ENCODE measurements at places on chromosomes 3 and 15.

DNA sequence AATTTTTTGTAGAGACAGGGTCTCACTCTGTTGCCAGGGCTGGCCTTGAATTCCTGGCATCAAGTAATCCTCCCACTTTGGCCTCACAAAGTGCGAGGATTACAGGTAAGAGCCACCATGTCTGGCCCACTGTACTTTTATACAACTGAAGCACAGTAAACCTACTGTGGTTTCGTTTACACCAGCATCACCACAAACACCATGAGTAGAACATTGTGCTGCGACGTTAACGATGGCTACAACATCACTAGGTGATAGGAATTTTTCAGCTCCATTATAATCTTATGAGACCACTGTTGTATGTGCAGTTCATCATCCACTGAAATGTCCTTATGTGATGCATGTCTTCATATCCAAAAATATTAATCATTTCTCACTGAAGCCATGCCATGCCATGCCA is 11.7 kb downstream of the CTNNB1 start:
- no peak overlapping the region for H3K27ac ChIP-seq
- peaks cover 1% of the 10 kb centered on the region for H3K4me1 ChIP-seq
- H3K36me3 ChIP-seq: no peaks in the 10 kb centered on the region
- DNase-seq: no peak

GRCh38 chr3:9399337-9399703 is 1.9 kb downstream of the SETD5 start:
- H3K4me3 ChIP-seq: no peak overlapping the region
- H3K4me1 ChIP-seq: peaks cover 4% of the 10 kb centered on the region
- DNase-seq: no peak

DNA sequence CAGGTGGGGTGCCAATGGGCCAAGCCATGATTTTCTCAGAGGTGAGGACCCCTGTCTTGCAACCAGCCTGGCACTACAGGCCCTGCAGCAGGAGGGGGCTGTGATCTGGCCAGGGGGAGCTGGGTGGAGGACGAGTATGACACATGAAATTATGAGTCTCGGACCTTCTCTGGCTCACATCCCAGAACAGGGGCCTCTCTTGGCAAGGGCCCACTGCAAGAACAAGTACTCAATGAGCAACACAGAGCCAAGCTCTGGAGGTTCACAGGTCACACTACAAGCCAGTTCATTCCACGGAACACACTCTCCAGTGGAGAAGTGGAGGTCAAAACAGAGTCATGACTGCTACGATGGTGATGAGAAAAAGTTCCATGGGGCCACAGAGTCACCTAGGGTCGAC is 28.3 kb downstream of the CCDC32 start:
- DNase-seq: no peak
- H3K27me3 ChIP-seq: no peaks in the 10 kb centered on the region
- no peaks in the 10 kb centered on the region for H3K4me1 ChIP-seq
- no peak overlapping the region for H3K27ac ChIP-seq

DNA sequence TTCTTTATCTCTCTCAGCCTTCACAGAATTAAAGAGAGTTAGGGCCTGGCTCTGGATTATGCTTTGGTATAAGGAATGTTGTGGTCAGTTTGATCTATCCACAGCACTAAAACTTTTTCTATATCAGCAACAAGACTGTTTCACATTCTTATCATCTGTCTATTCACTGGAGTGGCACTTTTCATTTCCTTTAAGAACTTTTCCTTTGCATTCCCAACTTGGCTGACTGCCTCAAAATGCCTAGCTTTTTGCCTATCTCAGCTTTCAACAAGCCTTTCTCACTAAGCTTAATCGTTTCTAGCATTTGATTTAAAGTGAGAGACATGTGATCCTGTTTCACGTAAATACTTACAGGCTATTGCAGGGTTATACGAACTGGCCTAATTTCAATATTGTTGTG is 471.8 kb downstream of the GBE1 start:
- no peak for DNase-seq
- peak overlapping the region; percentile 80 for H3K27ac ChIP-seq
- no peaks in the 10 kb centered on the region for H3K27me3 ChIP-seq
- no peaks in the 10 kb centered on the region for H3K36me3 ChIP-seq
- no peak overlapping the region for H3K4me3 ChIP-seq
- no peaks in the 10 kb centered on the region for H3K4me1 ChIP-seq

DNA sequence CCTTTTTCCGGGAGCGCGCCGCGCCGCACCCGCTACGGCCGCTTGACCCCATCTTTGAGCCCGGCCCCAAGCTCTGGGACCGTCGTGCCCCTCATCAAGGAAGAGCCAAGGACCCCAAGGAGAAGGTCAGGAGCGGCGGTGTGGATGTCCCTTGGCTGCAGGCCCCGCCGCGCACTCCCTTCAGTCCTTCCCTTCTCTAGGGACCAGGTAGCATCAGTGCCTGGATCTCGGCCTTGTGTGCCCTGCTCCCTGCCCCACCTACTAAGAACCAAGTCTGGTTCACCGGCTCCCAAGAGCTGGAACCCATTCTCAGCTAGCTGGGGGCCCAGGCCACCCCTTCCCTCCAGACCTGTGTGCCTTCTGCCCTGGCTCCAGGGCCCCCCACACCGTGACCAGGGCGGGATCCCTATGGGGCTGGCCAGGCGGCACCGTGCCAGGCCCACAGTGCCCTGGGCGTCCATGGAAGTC is 69.3 kb upstream of the CGNL1 start:
- no peak for DNase-seq
- no peaks in the 10 kb centered on the region for H3K27me3 ChIP-seq

DNA sequence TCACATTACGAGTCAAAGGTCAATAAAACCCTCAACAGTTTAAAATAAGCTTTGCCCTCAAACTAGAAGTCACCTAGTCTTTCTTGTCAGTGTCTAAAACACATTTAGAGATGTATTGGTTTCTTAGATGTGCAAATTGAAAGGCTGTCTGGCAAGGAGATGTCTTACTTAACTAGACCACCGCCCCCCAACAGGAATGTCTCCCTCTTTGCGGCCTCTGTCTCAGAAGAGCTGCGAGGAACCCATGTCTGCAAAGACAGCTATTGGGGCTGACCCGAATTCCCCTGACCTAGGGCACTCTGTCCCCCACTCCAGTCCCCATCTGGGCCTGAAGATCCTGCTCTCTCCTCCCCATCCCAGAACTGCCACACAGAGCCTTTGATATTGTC is 46.3 kb downstream of the ZIC4 start:
- no peak overlapping the region for H3K4me3 ChIP-seq
- DNase-seq: no peak
- H3K27ac ChIP-seq: no peak overlapping the region
- H3K4me1 ChIP-seq: peaks cover 8% of the 10 kb centered on the region
- no peaks in the 10 kb centered on the region for H3K36me3 ChIP-seq
- peaks cover 84% of the 10 kb centered on the region for H3K27me3 ChIP-seq

DNA sequence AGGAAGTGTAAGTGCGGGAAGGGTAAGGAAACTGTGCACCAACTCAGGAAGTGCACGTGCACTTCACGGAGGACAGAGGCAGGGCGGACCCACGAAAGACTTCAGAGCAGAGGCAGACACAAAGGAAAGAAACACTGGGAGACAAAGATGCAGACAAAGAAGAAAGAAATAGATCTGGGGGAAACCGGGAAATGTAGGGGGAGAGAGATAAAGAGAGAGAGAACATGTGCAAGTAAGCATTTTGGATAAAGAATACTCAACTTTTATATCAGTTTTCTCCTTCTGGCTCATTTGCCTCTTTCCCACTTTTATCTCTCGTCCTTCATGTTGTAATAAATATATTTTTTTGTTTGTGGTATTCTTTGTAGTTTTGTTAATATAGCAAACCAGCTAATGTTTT is 204.2 kb downstream of the WDR72 start:
- H3K36me3 ChIP-seq: no peaks in the 10 kb centered on the region
- no peak for DNase-seq
- no peak overlapping the region for H3K4me3 ChIP-seq

GRCh38 chr3:154125378-154126030 is 4.3 kb downstream of the ARHGEF26 start:
- H3K27me3 ChIP-seq: no peaks in the 10 kb centered on the region
- DNase-seq: no peak
- H3K36me3 ChIP-seq: no peaks in the 10 kb centered on the region

- H3K27me3 ChIP-seq: peaks cover 6% of the 10 kb centered on the region
- H3K4me3 ChIP-seq: no peak overlapping the region
- peaks cover 3% of the 10 kb centered on the region for H3K4me1 ChIP-seq
- H3K36me3 ChIP-seq: no peaks in the 10 kb centered on the region
- no peak for DNase-seq
Measured at GRCh38 chr3:66858656-66859381, 139.3 kb upstream of the KBTBD8 start.

DNA sequence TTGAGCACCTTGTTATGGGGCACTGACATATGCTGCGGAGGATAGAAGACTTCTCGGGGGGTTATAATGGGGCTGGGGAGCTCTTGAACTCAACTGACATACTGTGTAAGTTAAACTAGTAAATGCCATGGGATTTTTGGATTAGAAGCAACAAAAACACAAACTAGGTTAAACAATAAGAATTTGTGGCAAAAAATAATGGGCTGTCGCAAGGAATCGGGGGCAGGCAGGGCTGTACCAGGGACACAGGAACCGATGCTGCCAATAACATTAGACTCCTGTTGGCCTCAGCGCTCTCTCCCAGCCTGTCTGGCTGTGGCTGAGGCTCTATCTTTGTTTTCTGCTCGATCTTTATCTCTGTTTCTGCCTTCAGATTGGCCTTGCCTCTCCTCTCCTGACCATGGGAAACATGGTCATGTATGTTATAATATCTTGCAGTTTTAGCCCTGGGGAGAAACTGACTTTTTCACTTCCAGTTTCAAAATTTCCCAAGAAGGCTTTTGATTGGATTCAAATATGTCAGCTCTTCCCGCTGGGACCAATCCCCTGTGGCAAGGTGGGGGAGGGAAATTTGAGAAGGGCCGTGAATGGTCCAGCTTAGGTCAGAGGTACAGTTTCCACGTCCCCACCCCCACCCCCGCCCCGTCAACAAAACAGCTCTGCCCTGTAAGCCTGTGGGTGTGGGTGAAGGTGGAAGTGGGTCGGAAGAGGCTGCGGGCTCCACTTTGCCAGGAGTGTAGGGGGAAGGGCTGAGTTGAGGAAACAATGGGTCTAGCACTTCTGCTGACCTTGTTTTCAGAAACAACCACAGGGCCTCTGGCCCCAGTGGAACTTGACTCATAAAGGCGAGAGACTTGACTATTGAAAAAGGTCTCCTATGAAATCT is 161.1 kb upstream of the TBL1XR1 start:
- no peaks in the 10 kb centered on the region for H3K27me3 ChIP-seq
- H3K4me1 ChIP-seq: peaks cover 18% of the 10 kb centered on the region
- H3K4me3 ChIP-seq: peak overlapping the region; percentile 65
- DNase-seq: peak; percentile 81

GRCh38 chr3:140557476-140557875 is 120.4 kb upstream of the TRIM42 start:
- H3K36me3 ChIP-seq: no peaks in the 10 kb centered on the region
- no peaks in the 10 kb centered on the region for H3K27me3 ChIP-seq
- no peak for DNase-seq
- no peak overlapping the region for H3K4me3 ChIP-seq

DNA sequence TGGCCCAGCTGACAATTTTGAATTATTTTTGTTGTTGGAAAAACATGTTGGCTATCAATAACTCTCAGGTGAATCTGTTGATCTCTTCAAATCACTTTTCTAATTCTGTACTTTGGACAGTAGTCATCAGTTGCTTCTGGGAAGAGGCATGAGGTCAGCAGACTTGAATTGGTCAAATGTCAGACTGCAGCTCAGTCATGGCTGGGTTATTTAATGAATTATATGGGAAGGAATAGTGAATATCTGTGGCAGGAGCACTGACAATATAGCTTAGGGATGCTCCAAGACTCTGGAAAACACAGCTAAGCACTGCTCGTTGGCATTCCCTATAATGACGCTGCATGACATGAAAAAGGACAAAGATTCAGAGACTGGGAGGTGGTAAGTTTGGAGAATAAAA is 98.8 kb upstream of the GAP43 start:
- DNase-seq: no peak
- peaks cover 2% of the 10 kb centered on the region for H3K4me1 ChIP-seq
- no peak overlapping the region for H3K27ac ChIP-seq
- no peaks in the 10 kb centered on the region for H3K27me3 ChIP-seq
- H3K4me3 ChIP-seq: no peak overlapping the region

- H3K4me1 ChIP-seq: peaks cover 26% of the 10 kb centered on the region
- no peak overlapping the region for H3K4me3 ChIP-seq
- H3K27ac ChIP-seq: peak overlapping the region; percentile 43
- no peaks in the 10 kb centered on the region for H3K27me3 ChIP-seq
Measured at GRCh38 chr3:53194210-53195065, 33.4 kb downstream of the PRKCD start.

- peaks cover 54% of the 10 kb centered on the region for H3K4me1 ChIP-seq
- peak overlapping the region; percentile 76 for H3K27ac ChIP-seq
- H3K36me3 ChIP-seq: peaks cover 29% of the 10 kb centered on the region
Measured at GRCh38 chr15:68421798-68422402, 10.1 kb downstream of the ITGA11 start.

GRCh38 chr3:39148435-39149058 is 4.8 kb downstream of the CSRNP1 start:
- H3K27ac ChIP-seq: peak overlapping the region; percentile 98
- H3K4me3 ChIP-seq: no peak overlapping the region
- H3K36me3 ChIP-seq: peaks cover 26% of the 10 kb centered on the region
- no peaks in the 10 kb centered on the region for H3K27me3 ChIP-seq
- DNase-seq: peak; percentile 70

DNA sequence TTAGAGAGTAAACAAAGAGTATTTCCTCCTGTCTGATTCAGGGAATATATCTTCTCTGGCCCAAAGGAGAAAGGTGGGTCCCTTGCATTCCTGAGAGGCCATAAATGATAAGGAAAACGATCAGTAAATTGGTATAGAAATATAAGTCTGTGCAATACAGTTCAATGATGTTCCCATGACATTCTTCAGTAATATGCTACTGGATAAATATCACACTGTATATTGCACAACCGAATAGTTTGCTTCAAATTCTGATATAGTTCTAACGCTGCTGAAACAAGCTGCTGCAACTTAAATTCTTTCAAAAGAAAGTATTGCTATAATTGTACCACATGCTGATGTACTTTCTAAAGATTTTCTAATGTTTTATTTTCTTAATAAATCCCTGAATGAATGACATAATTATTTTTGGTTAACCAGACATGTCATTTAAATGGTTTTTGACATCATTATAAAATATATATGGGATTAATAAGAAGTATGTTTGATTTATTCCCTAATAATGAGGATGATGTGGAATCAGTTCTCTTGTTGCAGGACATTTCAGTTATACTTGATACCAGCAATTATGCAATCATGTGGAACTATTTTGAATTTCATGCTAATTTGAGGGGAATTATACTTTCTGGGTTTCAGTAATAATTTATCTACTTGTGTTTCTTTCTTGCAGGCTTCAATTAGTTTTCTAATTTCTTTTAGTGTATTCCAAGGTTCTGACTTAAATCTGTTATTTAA is 44.9 kb downstream of the FGF7 start:
- H3K4me1 ChIP-seq: no peaks in the 10 kb centered on the region
- DNase-seq: no peak
- no peak overlapping the region for H3K27ac ChIP-seq

DNA sequence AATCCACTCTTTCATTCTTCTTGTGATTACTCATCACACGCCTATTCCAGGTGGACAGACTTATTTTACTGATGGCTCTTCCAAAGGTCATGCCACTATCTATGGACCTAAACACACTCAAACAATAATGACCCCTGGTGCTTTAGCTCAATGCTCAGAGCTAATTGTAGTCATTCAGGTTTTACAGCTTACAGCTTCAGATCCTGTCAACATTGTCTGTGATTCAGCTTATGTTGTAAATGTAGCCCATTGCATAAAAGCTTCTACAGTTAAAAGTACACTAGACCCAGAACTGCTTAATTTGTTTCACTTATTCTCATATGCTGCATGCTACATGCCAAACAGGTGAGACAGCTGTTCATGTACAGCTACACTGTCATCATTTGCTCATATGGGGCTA is 49.2 kb downstream of the LSM3 start:
- H3K4me3 ChIP-seq: no peak overlapping the region
- no peaks in the 10 kb centered on the region for H3K36me3 ChIP-seq
- peaks cover 14% of the 10 kb centered on the region for H3K4me1 ChIP-seq
- DNase-seq: peak; percentile 49
- no peak overlapping the region for H3K27ac ChIP-seq
- peaks cover 14% of the 10 kb centered on the region for H3K27me3 ChIP-seq

Measured in mesenchymal stem cell (in vitro differentiated cells and primary cell).